ENCODE measurements at places on chromosomes 13 and 19.

- no peak for DNase-seq
These were observed 171.3 kb downstream of the CACNA1A start for GRCh38 chr19:13334801-13335481.

- peak; percentile 33 for DNase-seq
These were observed 58.7 kb upstream of the PABPC3 start for GRCh38 chr13:25037057-25037813.

- no peak for DNase-seq
These were observed 29.4 kb downstream of the SMIM24 start for GRCh38 chr19:3450796-3451411.

GRCh38 chr13:98581971-98582702 lies 5.2 kb upstream of the STK24 start:
- DNase-seq: no peak

GRCh38 chr13:82749551-82749950 lies 1132.7 kb downstream of the SLITRK1 start:
- no peak for DNase-seq

DNA sequence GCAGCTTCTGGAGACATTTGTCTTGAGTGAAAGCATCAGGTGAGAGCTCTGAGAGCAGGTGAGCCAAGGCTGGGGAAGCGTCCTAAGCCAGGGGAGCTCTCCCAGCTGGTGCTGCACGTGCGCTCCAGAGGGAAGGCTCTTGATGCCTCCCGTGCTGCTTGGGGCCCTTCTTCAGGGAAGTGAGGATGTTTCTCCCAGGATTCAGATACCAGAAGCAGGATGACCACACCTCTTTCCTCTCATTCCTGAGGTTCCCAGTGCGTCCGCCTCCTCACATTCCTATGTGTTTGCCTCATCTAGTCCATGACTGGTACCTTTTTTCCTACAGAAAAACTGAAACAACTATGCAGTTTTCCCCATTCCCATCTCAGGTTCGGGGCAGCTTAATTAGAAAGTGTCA lies 231.0 kb upstream of the IRS2 start:
- no peak for DNase-seq

DNA sequence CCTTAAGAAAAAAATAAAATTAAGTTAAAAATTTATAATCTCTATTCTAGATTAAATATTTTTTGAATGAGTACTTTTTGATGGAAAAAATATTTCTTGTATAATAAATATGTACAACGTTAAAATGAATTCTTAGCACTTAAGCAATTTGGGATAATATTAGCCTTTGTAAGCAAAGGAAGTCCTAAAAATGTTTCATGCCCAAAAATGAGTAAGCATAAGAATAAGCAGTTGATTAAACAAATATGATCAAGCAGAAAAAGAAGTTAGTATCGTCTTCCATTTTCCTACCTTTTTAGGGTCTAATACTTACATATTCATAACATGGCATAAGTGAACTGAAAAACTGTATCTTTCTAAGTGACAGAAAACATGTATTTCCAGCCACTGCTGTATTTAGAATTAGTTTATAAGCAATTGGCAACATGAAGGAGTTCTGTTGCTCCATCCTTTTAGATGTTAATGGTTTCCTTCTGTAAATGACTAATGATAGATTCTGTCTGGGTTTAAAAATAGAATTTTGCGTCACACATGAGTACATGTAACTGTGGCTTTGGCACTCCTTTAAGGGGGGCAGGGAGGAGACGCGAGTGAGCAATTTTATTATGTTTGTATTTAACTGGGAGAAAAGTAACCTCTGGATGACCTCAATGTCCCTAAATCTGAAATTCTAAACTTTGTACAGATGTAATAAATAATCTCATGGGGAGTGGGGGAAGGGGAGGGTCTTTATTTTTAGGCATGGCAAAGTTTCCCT lies 237.4 kb downstream of the RGCC start:
- DNase-seq: peak; percentile 74

DNA sequence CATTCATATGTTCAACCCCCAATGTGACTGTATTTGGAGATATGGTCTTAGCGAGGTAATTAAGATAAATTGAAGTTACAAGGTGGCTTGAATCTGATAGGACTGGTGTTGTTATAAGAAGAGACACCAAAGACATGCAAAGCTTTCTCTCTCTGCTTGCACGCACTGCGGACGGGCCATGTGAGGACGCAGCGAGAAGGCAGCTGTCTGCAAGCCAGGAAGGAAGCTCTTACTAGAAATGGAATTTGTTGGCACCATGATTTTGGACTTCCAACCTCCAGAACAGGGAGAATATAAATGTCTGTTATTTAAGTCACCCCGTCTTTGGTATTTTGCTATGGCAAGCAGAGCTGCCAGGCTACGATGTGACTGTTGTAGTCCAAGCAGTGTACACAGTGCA lies 4.8 kb downstream of the DLEU7 start:
- no peak for DNase-seq

DNA sequence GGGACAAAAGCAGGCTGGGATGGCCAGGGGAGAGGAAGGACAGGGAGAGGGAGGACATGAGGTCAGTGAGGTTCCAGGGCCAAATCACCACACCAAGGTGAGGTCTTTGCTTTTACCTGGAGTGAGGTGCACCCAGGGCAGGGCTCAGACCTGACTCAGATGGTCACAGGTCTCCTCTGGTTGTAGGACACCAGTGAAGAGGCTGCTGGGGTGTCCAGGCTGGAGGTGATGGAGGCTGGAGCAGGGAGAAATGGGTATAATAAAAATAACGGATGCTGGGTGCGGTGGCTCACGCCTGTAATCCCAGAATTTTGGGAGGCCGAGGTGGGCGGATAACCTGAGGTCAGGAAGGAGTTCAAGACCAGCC lies 6.9 kb downstream of the GRAMD1A start:
- no peak for DNase-seq

GRCh38 chr13:33462109-33462508 lies 176.6 kb upstream of the STARD13 start:
- DNase-seq: no peak

- DNase-seq: no peak
These were observed 3.7 kb downstream of the KIRREL2 start for GRCh38 chr19:35860436-35860817.
